HL-60 (cell line): ENCODE measurements at places on chromosomes 7 and 10.

DNA sequence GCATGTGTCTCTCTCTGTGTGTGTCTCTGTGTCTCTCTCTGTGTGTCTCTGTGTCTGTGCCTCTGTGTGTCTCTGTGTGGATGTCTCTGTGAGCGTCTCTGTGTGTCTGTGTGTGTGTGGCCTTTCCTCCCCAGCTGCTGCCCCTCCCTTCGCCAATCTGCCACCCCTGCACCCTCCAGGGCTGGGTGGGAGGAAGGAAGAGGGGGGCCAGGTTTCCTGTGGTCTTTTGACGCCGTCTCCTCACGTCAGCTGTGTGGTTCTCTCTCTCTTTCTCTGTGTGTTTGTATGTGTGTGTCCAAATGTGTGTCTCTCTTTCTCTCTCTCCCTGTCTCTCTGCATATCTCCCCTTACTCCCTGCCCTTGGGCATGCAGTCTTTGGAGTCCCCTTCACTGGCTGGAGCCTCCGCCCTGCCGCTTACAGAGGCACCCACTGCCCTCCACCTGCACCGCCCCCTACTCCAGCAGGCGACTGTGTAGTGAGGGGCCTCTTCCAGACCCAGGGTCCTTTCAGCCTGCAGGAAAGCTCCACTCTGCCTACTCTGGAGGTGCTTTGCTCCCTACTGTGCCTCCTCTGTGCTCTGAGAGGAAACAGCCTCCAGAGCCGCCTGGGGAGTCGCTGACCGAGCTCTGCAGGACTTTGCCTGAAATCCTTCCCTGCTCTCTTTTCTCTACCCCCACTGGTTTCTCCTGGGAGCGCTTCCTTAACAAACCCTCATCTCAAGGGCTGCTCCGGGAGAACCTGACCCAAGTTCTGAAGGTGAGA is 44.2 kb upstream of the C10orf71 start:
- no peak for DNase-seq

- no peak for DNase-seq
Observed at GRCh38 chr10:130218181-130218641, 82.0 kb downstream of the GLRX3 start.

- DNase-seq, result no peak
Observed at GRCh38 chr7:70347463-70348254, 749.4 kb downstream of the AUTS2 start.

DNA sequence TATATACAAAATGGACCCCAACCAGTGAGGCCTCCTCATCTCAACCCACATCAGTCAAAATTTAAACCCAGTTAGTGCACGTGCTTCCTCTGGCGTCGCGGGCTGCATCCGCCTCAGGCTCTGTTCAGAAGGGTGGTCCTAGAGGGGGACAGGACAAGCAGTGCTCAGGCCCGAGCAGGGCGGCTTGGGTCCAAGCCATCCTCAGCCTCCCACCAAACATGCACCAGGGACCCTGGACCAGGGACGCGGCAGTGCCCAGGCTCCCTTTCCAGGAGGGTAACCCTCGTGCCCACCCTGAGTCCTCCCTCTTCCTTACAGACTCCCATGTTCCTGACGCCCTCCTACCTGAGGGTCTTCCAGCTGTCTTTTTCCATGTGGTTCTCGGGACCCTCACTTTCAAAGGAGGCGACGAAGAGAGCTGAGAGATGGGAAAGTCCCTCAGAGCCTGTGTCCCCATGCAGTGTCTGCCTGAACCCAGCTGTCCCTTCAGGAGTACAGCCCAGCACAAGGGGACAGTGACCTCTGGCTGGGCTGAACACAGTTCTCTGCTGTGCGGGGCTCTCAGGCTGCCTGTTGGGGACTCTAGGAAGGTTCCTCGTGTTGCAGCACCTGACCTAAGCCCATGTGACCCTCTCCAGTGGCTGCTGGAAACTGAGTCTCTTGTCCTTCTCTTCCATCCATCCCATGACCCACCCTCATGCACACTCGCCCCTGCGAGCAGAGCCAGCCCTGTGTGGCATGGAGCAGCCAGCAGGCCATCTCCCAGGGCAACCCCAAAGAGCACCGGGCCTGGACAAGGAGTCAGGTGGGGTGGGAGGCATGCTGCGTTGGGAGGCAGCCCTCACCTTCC is 58.1 kb downstream of the CSGALNACT2 start:
- no peak for DNase-seq

DNA sequence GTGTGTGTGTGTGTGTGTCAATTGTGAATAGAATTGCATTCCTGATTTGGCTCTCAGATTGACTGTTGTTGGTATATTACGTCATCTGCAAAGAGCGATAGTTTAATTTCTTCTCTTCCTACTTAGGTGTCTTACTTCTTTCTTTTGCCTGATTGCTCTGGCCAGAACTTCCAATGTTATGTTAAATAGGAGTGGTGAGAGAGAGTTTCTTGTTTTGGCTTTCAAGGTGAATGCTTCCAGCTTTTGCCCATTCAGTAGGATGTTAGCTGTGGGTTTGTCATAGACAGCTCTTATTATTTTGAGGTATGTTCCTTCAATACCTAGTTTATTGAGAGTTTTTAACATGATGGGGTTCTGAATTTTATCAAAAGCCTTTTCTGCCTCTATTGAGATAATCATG is 34.2 kb upstream of the PRSS37 start:
- peak; percentile 11 for DNase-seq

DNA sequence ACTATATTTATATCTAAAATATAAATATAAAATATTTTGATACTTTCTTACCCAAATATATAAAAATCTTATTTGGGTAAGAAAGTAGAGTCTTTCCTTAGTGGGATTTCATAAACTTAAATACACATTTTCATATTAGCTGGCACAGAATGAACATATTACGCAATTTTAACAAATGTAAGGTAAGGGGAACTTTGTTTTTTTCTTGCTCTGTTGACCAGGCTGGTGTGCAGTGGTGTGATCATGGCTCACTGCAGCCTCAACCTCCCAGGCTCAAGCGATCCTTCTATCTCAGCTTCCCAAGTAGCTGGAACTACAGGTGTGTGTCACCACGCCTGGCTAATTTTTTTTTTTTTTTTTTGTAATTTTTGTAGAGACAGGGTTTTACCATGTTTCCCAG is 18.3 kb downstream of the CYP26A1 start:
- DNase-seq, result no peak

- no peak for DNase-seq
Observed at GRCh38 chr10:19974138-19974537, 157.9 kb downstream of the PLXDC2 start.

- DNase-seq, result no peak
Observed at GRCh38 chr10:126264102-126265018, 123.9 kb downstream of the ADAM12 start.

- no peak for DNase-seq
Observed at GRCh38 chr10:28849309-28849708, 172.0 kb downstream of the BAMBI start.

DNA sequence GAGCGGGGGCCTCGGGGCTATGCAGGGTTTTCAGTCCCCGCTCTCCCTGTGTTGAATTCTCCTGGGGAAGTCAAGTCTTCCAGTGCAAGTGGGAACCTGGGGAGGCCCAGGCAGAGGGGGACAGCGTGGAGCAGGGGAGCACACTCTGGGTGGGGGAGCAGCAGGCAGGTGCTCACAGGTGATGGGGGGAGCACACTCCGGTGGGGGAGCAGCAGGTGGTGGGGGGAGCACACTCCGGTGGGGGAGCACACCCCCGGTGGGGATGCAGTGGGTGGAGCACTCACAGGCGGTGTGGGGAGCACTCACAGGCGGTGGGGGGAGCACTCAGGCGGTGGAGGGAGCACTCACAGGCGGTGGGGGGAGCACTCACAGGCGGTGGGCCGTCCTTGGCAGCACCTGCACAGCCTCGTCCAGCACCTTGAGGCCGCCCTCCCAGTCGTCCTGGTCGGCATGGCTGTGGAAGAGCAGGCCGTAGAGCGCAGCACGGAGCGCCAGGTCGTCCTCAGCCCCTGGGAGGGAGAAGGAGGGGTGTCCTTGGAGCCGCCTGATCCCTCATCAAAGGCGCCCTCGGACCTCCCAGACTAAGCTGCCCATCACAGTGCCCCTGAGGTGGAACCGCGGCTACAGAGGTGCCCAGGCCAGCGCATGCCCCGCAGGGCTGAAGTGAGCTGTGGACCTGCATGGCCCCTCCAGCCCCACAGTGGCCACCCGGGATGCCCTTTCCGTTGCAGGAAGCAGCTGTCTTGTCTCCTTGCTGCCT is 56.7 kb downstream of the CFAP46 start:
- no peak for DNase-seq

DNA sequence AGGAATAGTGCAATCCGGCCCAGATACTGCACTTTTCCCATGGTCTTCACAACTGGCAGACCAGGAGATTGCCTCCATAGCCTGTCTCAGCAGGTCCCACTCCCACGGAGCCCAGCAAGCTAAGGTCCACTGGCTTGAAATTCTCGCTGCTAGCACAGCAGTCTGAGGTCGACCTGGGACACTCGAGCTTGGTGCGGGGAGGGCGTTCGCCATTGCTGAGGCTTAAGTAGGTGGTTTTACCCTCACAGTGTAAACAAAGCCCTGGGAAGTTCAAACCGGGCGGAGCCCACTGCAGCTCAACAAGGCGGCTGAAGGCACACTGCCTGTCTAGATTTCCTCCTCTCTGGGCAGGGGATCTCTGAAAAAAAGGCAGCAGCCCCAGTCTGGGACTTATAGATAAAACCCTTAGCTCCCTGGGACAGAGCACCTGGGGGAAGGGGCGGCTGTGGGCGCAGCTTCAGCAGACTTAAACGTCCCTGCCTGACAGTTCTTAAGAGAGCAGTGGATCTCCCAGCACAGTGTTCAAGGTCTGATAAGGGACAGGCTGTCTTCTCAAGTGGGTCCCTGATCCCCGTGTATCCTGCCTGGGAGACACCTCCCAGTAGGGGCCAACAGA is 293.5 kb upstream of the GALNT17 start:
- DNase-seq, result no peak

DNA sequence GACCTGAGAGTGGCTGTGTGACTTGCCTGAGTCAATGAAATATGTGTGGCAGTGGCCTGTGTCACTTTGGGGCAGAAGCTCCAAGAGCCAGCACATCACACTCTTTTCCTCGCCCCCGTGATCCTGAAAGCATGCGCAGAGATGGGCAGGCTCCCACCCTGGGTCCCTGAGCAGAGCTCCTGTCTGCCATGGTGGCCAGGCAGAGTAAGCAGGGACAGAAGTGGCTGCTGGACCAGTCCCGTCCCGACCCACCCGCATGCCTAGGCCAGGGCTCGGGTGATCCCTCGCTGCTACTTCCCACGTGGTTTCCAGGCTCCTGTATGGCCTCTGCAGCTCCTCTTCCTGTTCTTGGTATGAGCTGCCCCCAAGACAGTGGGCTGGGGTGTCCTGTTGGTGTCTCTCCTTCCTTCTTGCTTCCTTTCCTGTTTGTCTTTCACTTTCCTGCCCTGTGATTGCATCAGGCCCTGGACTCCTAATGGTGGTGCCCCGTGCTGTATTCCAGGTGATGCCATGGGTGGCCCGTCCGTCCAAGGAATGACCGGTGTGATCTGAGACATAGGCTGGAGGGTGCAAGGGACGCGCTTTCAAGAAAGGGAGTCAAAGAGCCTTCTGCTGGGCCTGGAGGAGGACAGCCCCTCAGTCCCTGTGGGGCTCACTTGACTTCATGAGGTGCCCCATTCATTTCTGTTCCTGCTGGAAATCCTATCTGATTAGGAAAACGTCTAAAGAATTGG is 71.4 kb upstream of the SHH start:
- DNase-seq, result no peak

GRCh38 chr7:37369906-37370305 is 78.8 kb downstream of the ELMO1 start:
- no peak for DNase-seq

- DNase-seq, result no peak
Observed at GRCh38 chr7:71491336-71491735, 359.4 kb downstream of the GALNT17 start.

- no peak for DNase-seq
Observed at GRCh38 chr10:93445097-93445960, 36.8 kb downstream of the MYOF start.

- DNase-seq, result no peak
Observed at GRCh38 chr10:128337860-128338378, 211.7 kb upstream of the MKI67 start.

GRCh38 chr7:7438851-7439250 is 96.8 kb downstream of the COL28A1 start:
- no peak for DNase-seq

- no peak for DNase-seq
Observed at GRCh38 chr7:150727381-150727780, 9.8 kb upstream of the GIMAP5 start.

DNA sequence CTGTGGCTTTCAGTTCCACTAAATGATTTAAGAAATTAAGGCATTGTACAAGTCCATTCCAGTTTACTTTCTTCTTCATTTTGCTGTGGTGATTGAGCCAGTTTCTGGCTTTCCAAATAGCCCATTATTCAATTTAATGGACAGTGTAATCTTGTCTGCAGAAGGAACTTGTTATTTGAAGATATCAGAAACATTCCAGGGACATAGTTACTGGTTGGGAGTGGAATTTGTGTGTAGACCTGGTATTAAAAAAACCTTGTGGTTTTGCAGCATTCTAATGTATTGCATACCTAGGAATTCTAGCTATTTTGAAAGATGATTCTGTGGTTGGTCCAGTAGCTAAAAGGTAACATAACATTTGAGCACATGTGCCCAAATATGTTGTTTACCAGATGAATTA is 72.2 kb downstream of the MCU start:
- no peak for DNase-seq

GRCh38 chr10:121900443-121901174 is 27.2 kb downstream of the ATE1 start:
- DNase-seq, result peak; percentile 40

- no peak for DNase-seq
Observed at GRCh38 chr7:148854983-148855382, 29.1 kb downstream of the EZH2 start.
